ENCODE measurements at places on chromosomes 5 and 9.

GRCh38 chr9:126307322-126308061, 19.1 kb upstream of the MVB12B start:
- DNase-seq = no peak

DNA sequence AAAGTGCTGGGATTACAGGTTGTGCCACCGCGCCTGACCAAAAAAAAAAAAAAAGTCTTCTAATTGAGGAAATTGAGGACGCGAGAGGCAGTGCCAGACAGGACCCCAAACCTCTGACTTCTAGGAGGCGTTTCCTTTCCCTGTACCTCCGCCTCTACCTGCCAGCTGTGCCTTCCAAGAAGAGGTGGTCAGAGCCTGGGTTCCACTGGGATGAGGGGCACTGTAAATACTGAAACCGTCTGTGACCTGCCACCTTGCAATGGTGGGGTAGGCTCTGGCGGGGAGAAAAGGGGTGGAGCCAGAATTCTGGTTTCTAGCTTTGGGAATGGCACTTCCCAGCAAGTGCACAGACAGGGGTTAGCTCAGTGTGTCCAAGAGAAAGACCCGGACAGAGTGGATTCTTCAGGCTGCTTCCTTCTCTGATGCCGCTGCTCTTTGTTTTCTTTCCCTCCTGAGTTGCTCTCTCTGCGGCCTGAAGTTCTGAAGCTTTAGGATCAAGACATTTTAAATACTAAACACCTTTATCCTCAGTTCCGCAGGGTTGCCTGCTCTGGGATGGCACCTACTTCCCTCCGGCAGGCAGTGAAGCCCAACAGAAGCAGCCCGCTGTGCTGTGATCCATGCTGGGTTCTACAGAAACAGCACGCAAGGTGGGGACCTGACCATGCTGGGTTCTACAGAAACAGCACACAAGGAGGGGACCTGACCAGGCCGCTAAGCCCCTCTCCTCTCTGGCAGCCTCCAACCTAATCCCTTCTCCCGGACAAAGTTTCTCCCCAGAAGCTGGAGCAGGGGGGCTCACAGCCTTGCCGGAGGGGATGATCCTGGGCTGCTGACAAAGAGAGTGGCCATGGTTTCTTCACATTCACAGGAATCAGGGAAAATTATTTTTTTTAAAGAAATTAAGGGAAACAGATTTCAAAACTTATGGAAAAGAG, 65.2 kb downstream of the OTULIN start:
- DNase-seq = no peak

GRCh38 chr5:148989567-148989966, 73.3 kb downstream of the SH3TC2 start:
- DNase-seq = no peak

DNA sequence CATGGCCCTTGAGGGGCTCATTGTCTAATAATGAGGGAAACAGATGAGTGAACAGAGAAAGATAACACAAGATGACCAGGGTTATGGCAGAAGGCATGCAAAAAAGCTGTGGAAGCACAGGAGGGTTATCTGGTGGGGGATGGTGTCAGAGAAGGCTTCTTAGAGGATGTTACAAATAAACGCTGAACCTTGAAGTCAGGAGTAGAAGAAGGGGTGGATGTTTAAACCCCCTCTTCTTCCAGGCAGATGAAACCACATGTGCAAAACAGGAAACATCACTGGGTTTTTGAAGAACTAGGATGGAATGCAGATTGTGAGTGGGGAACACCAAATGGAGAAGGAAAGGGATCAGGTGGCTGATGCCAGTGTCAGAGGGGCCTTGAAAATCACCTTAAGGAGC, 41.8 kb upstream of the NR5A1 start:
- DNase-seq = no peak

DNA sequence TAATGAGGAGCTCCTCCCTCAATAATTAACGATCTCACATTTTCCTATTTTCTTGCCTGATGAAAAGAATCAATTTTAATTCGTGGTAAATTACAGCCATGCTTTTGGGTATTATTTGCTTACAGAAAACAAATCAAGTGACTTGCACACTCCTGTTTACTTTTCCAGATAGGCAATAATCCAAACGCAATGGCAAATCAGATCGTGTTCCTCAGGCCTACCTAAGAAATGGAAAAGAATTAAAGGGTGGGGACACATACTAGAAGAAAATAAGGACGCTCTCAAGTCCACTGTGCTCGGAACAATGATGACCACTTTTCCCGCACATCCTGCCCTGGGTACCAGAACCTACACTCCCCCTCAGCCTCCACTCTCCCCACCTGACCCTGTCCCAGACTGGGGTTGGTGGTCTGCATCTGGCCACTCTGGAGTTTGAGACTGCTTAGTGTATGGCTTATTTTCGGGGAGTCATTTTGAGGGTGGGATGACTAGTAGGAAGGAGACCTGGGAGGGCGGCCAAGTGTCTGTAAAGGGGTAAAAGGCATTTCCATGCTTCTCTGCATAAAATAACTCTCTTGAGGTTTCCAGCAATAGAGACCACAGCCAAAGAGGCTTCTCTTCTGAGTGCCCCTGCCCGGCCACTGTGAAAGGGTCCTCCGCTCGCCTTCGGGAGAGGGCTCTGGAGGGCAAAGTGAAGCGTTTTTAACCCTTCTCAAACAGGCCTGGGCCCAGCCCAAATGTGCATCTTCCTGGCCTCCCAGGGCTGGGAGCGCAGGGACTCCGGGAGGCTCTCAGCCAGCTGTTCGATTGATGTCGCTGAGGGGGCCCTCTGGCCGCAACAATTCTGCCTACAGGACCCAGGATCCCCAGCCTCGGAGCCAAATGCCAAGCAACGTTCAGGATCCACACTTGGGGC, 4.5 kb upstream of the OTP start:
- no peak for DNase-seq

GRCh38 chr5:159304961-159305595, 25.2 kb downstream of the IL12B start:
- DNase-seq = no peak
